ENCODE measurements at places on chromosomes 5 and 9.

- DNase-seq, result no peak
These were observed 62.6 kb downstream of the CFAP77 start for GRCh38 chr9:132472599-132472998.

DNA sequence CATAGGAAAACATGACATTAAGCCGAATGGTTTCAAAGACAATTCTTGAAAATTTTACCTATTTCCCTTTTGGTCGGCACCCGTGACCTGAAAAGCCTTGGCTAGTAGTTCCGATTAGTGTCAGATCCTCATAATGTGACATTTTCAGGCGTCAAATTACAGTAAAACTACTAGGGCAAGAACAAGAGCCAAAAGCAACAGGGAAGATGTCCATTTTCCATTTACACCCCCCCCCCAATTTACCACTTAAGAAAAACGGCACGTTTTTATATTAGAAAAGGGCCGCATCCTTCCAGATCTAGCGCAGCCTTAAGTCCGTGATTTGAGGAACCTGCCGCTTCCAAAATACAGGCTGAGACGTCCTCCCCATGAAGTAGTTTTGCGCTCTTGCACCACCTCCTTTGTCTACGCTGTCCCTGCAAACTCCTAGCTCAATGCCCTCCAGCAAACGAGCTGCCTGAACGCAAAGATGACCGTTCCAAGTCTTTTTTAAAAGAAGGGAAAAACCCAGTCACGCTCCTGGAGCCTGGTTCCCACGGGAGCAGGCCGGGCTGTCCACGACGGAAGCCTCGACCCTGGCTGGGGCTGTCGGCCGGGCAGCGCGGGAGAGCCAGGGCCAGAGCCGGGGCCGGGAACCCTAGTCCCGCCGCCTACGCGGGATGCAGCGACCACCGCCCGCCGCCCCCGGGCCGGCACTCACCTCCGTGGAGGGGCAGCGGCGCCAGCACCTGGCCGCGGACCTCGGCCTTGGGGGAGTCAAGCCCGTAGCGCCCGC, 616 bp downstream of the RNF130 start:
- DNase-seq, result peak; percentile 40

- no peak for DNase-seq
These were observed 217.5 kb upstream of the OTULINL start for GRCh38 chr5:14364096-14364495.

GRCh38 chr5:181223058-181223728, at the start of gene TRIM41:
Gene TRIM41, plus strand, starts transcription at chr5:181223281. Its CDS starts 719 bp downstream, at chr5:181224000.
- DNase-seq, result peak; percentile 99

GRCh38 chr5:143892271-143892670, 80.3 kb downstream of the HMHB1 start:
- DNase-seq, result no peak

- DNase-seq, result no peak
These were observed 102.3 kb downstream of the NDUFAF2 start for GRCh38 chr5:61047346-61047745.

- no peak for DNase-seq
These were observed 107.8 kb downstream of the KCNIP1 start for GRCh38 chr5:170611449-170612090.
